Astrocyte (in vitro differentiated cells and primary cell): ENCODE measurements at places on chromosomes 1 and 21.

- peak; percentile 63 for DNase-seq
Observed at GRCh38 chr1:64915381-64916274, 50.7 kb downstream of the JAK1 start.

DNA sequence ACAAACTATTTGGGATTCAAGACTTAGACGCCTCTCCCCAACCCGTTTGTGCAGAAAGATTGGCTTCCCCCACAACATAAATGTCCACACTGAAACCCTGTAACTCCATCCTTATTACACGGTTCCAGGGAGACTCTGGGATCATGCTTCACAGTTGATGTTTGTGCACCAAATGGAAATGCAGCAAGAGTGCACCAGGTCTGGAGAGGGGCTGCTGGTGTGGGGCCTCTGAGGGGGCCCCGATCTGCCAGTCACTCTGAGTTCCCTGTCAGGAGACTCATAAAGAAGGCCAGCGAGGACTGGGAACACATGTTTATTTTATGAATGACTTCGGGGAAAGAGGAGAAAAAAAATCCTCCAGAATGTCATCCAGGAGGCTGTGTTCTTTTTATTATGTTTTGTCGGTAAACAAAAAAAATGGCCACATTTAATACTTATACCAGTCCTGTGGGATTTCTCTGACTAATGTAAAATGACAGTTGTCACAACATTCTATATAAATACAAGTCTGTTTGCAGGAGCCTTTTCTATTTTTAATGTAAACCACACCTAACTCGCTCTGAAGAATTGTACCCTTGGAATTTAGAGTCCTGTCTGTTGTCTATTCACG, 439.1 kb upstream of the VAMP3 start:
- DNase-seq: no peak

DNA sequence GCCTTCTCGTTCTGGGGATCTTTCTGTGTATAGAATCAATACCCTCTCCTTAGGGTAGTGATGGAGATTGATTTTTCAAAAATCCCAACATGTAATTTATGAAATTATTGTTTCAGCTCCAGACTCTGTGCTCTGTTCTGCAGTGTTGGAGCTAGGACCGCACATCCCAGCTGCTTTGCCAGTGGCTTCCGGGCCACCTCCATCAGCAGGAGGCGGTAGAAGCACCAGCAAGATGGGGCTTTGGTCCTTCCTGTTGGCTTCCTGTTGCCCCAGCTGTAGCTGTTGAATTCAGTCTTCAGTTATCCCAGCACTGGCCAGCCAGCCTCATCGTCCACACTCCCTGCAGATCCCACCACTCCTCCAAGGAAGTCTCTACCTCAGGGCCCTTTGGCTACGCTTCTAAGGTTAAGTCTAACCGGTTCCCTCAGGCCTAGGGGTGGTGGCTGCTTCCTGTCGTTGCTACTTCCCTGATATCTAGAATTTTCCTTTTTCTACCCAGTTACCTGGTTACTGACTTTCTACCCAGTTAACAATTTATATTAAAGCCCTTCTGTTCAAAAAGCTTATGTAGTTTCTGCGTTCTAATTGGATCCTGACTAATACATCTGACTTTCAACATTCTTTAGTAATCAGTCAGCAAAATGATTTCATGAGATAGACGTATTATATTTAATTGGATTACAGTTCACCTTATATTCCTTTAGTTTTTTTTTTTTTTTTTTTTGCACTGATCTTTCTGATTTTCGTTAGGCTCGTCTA, 24.6 kb downstream of the GALNT2 start:
- DNase-seq: peak; percentile 64

DNA sequence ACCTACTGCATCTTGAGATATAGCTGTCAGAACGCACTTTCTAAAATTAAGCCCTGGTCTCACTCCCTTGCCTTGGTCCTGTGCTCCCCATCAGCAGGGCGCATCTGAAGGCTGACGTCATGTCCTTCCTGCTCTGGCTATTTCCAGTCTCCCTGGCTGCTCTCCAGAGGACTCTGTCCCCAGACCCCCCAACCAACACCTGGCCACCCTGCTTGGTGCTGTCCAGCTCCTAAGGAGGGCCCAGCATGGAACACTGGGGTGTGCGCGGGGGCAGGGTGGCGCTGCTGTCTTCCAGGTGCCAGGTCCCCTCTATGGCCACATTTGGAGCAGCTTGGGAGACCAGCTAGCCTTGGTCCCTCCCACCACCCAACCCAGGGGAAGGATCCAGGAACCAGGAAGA, 8.3 kb downstream of the TNNT2 start:
- DNase-seq: no peak

DNA sequence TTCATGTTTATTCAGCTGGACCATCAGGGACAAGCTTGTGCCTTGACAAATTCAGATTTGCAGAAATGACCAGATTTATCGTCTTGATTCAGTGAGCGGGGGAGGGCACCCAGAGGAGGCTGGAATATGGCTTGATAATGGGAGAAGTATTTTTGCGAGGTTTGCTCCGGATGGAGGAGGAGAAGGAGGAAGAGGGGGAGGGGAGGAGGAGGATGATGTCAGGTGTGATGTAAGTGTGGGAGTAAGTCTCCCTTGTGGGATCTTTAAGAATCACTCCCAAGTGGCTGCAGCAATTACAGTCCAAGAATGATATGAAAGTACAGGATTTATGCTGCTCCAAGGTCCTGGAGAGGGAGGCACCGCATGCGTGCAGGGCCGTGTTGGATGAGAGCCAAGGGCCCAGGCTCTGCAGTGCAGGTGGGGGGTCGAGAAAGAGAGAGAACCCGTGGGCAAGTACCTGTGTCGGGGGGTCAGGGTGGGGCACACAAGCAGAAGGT, 5.6 kb upstream of the ZNF496 start:
- no peak for DNase-seq

GRCh38 chr1:115828101-115829022, 12.6 kb downstream of the NHLH2 start:
- DNase-seq: no peak

- no peak for DNase-seq
Observed at GRCh38 chr21:44848821-44849521, 24.5 kb downstream of the PTTG1IP start.

DNA sequence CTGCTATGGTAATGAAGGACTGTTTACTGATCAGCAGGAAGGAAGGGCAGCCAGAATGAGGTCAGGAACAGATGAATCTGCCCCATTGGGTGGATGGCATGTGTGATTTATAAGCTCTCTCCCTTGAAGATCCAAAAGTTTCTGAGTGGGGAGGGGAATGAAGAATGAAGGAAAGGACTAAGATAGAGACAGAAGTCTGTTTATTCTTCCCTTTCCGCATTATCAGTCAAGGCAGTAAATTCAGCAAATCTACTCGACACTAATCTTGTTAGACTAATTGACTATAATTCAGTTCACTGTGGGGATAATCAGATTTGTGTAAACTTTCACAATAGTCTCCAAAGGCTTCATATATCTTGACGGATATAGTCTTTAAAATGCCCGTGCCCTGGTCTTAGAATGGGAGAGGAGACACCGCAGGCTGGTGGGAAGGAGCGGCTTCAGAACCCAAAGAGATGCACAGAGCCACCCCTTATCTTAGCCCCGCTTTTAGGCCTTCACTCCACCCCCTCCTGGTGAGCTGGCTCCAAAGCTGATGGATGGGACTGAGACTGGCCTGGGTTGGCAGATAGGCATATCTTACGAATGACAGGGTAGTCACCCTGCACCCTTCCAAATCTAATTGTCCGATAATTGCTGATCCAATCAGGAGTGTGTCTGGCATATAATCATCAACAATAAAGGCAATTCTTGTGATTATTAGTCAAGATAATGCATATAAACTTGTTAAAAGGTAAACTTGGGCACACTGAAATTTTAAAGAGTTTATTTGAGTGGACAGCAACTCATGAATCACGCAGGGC, 76.0 kb upstream of the PPM1J start:
- DNase-seq: no peak

DNA sequence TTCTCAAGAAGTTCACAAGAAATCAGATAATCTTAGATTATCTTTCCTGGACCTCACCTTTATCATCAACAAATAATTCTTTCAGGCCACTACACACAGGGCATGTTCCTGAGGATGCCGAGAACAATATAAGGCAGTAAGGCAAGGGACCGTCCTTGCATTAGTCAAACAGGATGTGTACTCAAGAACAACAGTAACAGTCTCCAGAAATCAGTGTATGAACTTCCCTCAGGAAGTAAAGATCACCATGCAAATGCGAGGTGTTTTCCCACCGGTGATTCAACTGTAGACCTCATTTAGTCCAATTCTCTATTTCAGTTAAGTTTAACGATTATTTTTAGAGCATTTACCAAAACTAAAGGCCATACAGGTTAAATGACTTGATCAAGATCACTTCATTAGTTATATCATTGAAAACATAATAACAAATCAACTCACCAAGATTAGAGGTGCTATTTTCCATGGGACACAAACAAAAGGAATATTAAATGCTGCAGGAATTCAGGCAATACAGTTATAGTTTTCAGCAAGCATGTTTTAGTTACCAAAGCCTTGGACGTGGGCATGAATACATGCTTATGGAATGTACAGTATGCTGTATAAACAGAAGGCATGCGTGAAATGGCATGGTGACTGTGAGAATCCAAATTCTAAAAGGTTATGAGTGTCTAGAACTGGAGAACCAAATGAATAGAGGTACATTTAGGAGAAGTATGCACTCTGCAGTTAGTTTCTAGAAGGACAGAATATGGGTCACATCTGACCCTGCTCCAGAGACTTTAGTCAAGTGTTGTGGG, 145.2 kb downstream of the TNR start:
- DNase-seq: peak; percentile 2
